DMS 273 treated with DMSO at 0.1 percent for 48 hours (cell line): ENCODE measurements at places on chromosomes 2 and 18.

DNA sequence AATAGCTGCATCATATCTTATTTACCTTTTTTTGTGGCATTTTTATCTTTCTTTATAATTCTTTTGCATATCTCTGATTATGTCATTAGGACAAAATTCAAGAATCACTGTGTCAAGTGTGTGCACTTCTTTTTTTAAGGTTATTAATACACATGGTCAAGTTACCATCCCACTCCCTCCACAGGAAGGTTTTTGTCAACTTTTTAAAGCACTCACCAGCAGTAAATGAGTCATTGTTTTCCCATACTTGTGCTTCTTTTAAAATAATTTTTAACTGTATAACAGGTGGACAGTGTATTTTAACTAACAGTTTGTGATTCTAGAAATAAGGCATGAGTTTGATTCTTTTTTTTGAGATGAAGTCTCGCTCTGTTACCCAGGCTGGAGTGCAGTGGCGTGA lies 45.7 kb upstream of the FAM171B start:
- DNase-seq, result no peak

GRCh38 chr2:238060096-238060541 lies 682 bp upstream of the SCLY start:
- no peak for DNase-seq

DNA sequence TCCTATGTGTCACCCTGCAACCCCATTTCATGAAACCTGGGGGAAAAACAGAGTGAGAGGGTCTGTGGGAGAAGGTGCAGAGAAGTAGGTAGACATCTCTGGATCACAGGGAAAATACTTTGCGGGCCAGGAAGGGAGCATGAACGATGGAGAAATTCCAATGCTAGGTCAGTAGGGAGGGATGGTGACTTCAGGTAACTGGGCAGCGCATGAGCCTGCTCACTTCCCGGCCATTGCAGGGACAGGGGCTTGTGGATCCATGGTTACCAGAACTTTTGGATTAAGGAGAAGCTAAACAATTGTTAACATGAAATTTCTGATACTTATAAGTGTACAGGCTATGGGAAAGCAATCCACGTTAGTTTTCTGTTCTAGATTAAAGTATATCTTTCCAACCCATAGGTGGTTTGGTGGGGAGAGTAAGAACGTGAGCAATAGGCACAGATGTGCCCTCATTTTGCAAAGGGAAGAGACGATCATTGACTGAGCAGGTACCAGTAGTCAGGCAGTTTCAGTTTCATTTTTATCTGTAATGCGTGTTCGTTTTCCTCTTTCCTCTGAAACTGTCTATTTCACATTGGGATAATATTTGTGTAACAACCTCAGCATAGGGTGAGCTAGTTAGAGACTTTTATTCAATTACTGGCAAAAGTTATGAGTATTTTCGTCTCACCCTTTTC lies 65.0 kb downstream of the NYAP2 start:
- DNase-seq, result no peak

GRCh38 chr2:204407204-204408014 lies 137.9 kb upstream of the PARD3B start:
- DNase-seq, result no peak

DNA sequence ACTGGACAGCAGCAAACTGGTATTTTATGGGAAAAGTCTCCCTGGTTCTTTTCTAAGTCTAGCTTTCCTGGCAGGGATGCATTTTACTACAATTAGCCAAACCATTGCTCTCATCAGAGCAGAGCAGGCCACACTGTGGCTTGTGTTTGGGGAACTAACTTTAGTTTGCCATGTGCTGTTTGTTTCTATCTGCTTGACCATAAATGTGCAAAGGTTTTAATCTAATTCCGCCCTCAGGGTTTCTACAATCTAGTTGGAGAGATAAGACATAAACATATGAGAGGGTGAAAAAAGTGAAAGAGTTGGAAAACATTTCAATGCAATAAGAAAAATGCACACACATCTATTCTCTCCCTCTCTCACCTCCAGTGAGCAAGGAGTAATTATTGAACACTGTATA lies 86.9 kb upstream of the MAPK4 start:
- DNase-seq, result no peak

- DNase-seq, result no peak
Observed at GRCh38 chr2:21231985-21232384, 108.2 kb downstream of the TDRD15 start.

DNA sequence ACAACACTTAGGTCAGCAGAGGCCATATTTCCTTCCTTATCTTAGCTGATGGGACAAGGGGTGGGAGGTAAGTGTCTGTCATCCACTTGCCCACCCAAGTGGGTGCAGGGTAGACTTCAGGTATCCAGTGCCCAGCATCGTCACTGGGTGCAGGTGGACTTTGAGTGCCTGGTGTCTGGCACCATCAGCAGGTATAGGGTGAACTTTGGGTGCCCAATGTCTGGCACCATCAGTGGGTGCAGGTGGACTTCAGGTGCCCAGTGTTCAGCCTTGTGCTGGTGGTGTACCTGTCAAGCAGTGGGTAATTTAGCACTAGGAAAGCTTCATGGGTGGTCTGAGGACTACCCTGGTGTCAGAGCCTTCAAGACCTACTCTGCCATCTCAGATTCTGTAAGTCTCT lies 175.6 kb downstream of the SEPTIN10 start:
- DNase-seq, result no peak

GRCh38 chr2:210442457-210442856 lies 34.1 kb downstream of the LANCL1 start:
- DNase-seq, result no peak
